ENCODE measurements at places on chromosomes 7 and 10. TPM values are rescaled to one million over a fixed set of nuclear protein-coding genes. Genes with fewer than 3 reads are reported as not detected.

The CD36 gene
- total RNA-seq: 0.58 TPM

The C7orf33 gene
- total RNA-seq: not detected

The SLC13A1 gene
- not detected for total RNA-seq

The ABI1 gene
- 58.8 TPM for total RNA-seq

The NPY gene
- total RNA-seq: not detected

The ANXA8 gene
- total RNA-seq: not detected

The EBLN1 gene
- not detected for total RNA-seq

The PTPRN2 gene
- total RNA-seq: 0.51 TPM

The SRGN gene
- 433 TPM for total RNA-seq

The RTKN2 gene
- total RNA-seq: 4.8 TPM

The LRRC61 gene
- 0.39 TPM for total RNA-seq

The VPS37D gene
- total RNA-seq: 2.0 TPM

The AZGP1 gene
- not detected for total RNA-seq

The GSTO2 gene
- 0.95 TPM for total RNA-seq
